ENCODE measurements at places on chromosomes 12 and 14. TPM values are rescaled to one million over a fixed set of nuclear protein-coding genes. Genes with fewer than 3 reads are reported as not detected.

The ANKS1B gene
- total RNA-seq, result 3.1 TPM

The DAO gene
- not detected for total RNA-seq

The ALX1 gene
- total RNA-seq, result not detected

The TAMALIN gene
- 23.2 TPM for total RNA-seq

The OR6C2 gene
- not detected for total RNA-seq

The TAS2R9 gene
- total RNA-seq, result not detected

The CEP170B gene
- total RNA-seq, result 7.9 TPM

The HOXC10 gene
- not detected for total RNA-seq

GRCh38 chr12:94074216-94074979, 74.0 kb upstream of the PLXNC1 start:
- peak; percentile 86 for DNase-seq
- H3K36me3 ChIP-seq, result no peaks in the 10 kb centered on the region
- no peak overlapping the region for H3K4me3 ChIP-seq
- no peaks in the 10 kb centered on the region for H3K4me1 ChIP-seq

DNA sequence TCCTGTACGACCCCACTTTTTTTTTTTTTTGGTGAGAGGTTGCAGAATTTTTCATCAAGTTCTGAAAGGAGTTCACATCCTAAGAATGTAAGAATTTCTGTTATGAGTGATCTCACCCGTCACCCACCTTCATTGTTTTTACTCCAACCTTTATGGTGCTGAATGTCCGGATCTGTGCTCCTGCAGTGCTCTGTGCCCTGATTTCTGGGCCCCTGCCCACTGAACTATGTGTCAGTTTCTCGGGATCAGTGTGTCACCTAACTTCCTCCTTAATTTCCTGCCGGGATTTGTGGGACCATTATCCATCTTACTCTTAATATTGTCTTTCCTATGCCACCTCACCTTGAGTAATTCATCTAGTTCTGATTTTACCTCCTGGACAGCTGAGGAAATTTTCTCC, 11.6 kb downstream of the RASSF8 start:
- peaks cover 69% of the 10 kb centered on the region for H3K4me1 ChIP-seq
- H3K4me3 ChIP-seq, result no peak overlapping the region
- H3K27me3 ChIP-seq, result no peaks in the 10 kb centered on the region
- no peak overlapping the region for H3K27ac ChIP-seq
- no peak for DNase-seq

DNA sequence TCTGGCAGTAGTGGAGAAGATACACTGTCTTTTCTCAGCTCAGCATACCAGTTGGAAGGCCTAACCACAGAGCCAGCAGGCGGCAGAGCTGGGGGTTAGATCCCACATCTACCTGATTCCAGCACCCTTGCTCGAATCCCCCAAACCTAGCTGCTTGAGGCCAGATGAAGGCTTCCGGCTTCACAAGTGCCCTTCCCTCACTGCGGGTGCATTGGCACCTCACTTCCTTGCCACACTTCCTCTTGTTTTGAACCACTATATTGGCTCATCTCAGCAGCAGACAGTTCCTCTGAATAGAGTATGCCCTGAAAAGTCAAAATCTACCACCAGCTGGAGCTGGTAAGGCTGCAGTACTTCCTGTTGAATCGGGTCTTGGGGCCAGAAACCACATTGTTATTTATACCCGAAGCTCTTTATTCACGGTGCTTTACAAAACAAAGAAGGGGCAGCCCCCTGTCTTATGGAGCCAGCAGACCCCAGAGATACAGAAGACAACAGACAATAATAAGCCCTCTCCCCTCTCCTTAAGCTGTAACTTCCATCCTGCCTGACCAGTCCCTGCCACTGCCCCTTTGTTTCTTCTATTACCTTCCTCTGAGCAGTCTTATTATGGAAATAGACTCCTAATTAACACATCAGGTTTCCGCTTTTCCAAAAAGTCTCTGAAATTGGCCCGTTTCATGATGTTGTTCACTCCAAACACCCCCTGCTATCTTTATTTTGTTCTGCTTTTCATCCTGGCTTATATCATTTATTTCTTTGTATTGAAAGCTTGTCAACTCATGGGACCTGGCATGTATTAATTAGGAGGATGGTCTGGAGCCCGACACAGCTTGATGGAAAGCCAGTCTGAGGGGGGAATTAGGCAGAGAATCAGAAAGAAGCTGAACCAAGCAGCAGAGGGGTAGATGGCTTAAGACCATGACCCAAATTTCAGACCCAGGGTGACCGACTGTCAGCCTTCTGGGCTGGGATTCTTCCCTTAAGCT, 233.5 kb downstream of the EFCAB11 start:
- no peaks in the 10 kb centered on the region for H3K4me1 ChIP-seq
- H3K27ac ChIP-seq, result peak overlapping the region; percentile 18
- H3K27me3 ChIP-seq, result no peaks in the 10 kb centered on the region
- H3K36me3 ChIP-seq, result no peaks in the 10 kb centered on the region
- no peak overlapping the region for H3K4me3 ChIP-seq

GRCh38 chr14:93880021-93880820, 46.9 kb upstream of the FAM181A start:
- no peak overlapping the region for H3K4me3 ChIP-seq
- H3K4me1 ChIP-seq, result no peaks in the 10 kb centered on the region
- H3K36me3 ChIP-seq, result no peaks in the 10 kb centered on the region

DNA sequence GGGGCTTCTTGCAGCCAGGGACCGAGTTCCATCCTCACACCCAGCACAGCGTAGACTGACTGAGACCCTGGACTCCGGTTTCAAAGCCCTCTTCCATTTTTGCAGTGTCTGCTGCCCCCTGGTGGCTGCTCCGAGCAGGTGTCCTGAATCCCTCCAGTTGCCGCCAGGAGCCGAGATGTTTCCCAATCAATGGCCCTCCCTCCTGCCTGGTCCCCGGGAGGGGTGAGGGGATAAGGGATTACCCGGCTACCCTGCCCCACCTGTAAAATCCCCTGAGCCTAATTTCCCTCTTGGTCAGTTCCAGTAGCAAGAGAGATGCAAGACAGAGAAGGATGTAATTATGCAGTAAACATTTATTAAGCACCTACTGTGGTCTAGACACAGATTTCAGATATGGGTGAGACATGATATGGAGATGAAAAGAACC, 55.0 kb downstream of the PHETA1 start:
- no peaks in the 10 kb centered on the region for H3K4me1 ChIP-seq
- H3K4me3 ChIP-seq, result no peak overlapping the region
- H3K27ac ChIP-seq, result no peak overlapping the region
- DNase-seq, result peak; percentile 76
- no peaks in the 10 kb centered on the region for H3K27me3 ChIP-seq

DNA sequence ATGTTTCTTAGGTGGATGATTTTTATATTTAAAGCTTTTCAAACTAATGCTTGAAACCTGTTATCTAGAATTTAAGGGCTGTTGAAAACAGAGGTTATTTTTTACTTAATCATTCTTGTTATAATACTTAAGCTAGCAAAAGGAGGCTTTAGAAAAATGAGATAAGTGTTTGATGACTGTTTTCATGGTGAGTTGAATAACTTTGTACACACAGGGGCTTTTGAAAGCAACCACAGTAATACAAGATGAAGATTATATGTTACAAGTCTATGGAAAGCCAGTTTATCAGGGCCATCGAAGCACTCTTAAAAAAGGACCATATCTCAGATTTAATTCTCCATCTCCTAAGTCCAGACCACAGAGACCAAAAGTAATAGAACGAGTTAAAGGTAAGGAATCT, 33.3 kb downstream of the KIAA0586 start:
- H3K4me3 ChIP-seq, result no peak overlapping the region
- H3K27me3 ChIP-seq, result no peaks in the 10 kb centered on the region
- H3K27ac ChIP-seq, result no peak overlapping the region
- no peak for DNase-seq
- H3K36me3 ChIP-seq, result peaks cover 39% of the 10 kb centered on the region
- no peaks in the 10 kb centered on the region for H3K4me1 ChIP-seq

GRCh38 chr14:101253948-101254347, 307.3 kb upstream of the DIO3 start:
- no peaks in the 10 kb centered on the region for H3K27me3 ChIP-seq
- H3K4me1 ChIP-seq, result no peaks in the 10 kb centered on the region
- peak; percentile 26 for DNase-seq
- H3K4me3 ChIP-seq, result no peak overlapping the region

GRCh38 chr14:60815371-60815770, 80.8 kb downstream of the MNAT1 start:
- H3K4me3 ChIP-seq, result no peak overlapping the region
- no peak overlapping the region for H3K27ac ChIP-seq
- no peak for DNase-seq
- peaks cover 19% of the 10 kb centered on the region for H3K36me3 ChIP-seq

DNA sequence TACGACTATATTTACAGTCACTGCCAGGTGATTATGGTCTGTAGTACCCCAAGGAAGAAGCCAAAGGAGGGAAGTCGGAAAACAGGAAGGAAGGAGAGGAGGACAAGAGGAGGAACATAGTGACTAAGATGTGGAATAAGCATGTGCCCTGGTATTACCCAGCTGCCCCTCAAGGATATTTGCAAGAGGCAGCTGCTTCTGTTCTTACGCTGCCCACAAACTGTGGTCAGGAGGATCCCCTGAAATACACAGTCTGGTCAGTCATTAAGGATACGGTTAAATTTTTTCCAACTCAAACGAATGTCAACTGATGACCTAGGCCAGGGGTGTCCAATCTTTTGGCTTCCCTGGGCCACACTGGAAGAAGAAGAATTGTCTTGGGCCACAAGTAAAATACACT, 126.5 kb downstream of the CMAS start:
- H3K27me3 ChIP-seq, result no peaks in the 10 kb centered on the region
- DNase-seq, result no peak
- no peak overlapping the region for H3K4me3 ChIP-seq
- no peaks in the 10 kb centered on the region for H3K4me1 ChIP-seq
- H3K36me3 ChIP-seq, result no peaks in the 10 kb centered on the region

- H3K27me3 ChIP-seq, result no peaks in the 10 kb centered on the region
- no peaks in the 10 kb centered on the region for H3K36me3 ChIP-seq
- H3K27ac ChIP-seq, result no peak overlapping the region
- DNase-seq, result peak; percentile 1
These were observed 6.7 kb upstream of the SLC15A4 start for GRCh38 chr12:128830505-128830893.

DNA sequence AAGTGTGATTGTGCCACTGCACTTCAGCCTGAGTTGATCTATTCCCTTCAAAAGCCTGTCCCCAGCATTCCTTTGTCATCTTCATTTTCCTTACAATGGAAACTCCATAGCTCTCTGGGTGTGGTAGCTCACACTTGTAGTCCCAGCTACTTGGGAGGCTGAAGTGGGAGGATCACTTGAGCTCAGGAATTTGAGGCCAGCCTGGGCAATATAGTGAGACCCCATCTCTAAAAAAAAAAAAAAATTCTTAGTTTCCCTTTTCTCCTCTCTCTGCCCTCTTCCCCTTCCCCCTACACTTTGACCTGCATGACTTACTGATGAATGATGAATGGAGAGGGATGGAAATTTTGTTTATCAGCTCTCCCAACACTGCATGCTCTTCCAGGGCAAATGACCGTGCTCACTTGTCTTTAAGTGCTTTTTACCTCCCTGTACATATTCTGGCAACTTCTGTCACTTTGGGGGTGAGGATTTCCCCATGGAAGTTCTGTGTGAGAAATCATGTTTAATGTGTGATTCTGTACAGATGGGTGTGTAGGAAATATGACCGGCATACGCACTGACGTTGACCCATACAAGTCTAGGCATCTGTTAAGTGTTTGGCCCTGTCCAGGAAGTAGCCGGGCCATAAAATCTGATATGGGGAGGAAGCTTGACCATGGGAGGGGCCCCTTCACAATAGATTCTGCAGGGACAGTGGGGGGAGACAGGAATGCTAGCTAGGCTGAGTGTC, 65.4 kb downstream of the ZFP36L1 start:
- no peak overlapping the region for H3K27ac ChIP-seq
- DNase-seq, result no peak
- H3K27me3 ChIP-seq, result no peaks in the 10 kb centered on the region
- no peaks in the 10 kb centered on the region for H3K4me1 ChIP-seq
- H3K4me3 ChIP-seq, result no peak overlapping the region

DNA sequence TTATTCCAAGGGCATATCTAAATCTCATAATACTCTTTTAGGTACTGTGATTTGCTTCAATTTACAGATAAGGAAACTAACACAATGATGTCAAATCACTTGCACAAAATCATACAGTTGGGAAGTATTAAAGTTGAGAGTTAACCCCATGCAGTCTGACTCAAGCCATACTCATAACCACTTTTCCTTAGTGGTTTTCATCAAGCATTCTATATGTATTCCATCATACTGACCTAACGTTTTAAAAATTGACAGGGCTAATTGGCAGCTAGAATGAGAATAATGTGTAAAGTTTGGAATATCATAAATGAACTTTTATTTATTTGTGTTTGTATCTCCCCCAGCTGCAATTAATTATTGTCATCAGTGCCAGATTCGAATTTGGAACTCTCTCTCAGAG, 20.9 kb downstream of the PUS7L start:
- H3K36me3 ChIP-seq, result peaks cover 21% of the 10 kb centered on the region
- no peak overlapping the region for H3K27ac ChIP-seq
- no peak overlapping the region for H3K4me3 ChIP-seq
- H3K4me1 ChIP-seq, result no peaks in the 10 kb centered on the region

DNA sequence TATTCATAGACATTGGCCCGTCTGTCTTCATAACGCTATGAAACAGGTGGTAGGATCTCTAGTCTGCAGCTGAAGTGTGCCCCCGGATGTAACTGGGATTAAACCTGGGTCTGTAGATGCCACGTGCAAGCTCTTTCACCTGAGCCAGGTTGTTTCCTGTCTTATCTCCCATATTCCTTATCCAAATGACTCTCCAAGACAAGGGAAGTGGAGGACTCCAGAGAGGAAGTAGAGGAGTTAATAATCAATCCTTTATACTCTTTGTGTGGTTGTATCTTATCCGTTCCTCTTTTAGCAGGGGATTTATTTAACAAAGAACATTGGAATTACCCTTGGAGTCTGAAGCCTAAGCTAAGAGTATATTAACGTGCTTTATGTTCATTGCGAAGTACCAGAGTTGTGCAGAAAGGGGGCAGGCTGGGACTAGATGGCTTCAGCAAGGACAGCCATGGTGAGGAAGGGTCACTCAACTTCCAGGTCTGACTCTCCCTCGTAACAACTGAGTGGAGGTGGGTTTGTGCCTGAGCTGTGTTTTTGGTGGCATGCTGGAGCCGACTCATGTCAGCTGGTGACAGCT, 82.8 kb downstream of the RIN3 start:
- no peaks in the 10 kb centered on the region for H3K36me3 ChIP-seq
- no peak overlapping the region for H3K27ac ChIP-seq

DNA sequence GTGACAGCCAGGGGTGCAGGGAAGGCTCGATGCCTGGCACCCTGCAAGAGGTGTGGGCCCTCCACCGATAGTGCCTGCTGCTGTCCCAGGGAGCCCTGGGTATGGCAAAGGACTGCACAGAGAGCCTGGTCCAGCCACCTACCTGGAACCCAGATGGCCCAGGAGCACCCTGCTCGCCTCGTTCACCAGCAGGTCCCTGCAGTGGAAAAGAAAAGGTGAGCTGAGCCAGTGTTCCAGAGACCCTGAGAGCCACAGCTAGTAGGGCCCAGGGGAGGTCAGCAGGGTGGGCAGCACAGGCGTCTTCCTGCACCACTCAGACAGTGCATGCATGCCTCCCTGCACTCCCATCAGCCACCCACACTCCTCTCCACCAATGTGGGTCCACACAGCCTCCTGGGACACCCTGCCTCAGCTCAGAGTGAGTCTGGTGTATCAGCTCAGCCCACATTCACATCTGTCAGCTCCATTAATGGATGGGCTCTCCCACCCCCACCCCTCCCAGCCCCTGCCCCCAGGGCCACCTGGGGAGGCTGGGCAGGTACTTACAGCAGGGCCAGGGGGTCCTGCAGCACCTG, 20.2 kb downstream of the TMEM106C start:
- peaks cover 4% of the 10 kb centered on the region for H3K4me1 ChIP-seq
- H3K27me3 ChIP-seq, result no peaks in the 10 kb centered on the region
- no peaks in the 10 kb centered on the region for H3K36me3 ChIP-seq
- DNase-seq, result no peak
- no peak overlapping the region for H3K27ac ChIP-seq
- H3K4me3 ChIP-seq, result no peak overlapping the region

Measured in right atrium auricular region (tissue), 2 donors.